ENCODE measurements at places on chromosomes 5 and 9.

GRCh38 chr5:160398806-160399205 is 1.0 kb downstream of the FAM200C start:
- DNase-seq = no peak

- DNase-seq = no peak
Observed at GRCh38 chr9:124799274-124800006, 22.5 kb downstream of the OLFML2A start.

DNA sequence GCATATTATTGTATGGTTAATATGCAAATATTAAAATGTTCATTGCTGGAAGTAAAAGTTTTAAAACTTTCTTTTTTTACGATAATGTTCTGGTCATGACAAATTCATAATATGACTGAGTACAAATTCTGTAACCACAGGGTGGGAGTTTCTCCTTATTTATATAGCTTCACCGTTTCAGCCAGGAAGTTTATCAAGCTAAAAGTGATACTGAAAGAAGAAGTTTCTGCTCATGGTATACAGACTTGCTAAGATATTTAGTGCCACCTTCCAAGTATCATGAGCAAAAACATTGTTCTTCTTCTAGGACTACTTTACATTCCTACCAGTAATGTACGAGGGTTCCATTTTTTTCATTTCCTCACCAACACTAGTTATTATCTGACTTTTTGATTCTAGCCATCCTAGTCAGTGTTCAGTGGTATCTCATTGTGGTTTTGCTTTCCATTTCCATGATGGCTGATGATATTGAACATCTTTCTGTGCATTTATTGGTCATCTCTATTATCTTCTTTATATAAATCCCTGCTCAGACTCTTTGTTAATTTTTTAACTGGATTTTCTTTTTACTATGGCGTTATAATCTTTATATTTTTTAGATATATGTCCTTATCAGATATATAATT is 94.2 kb upstream of the PRRC1 start:
- DNase-seq = no peak

DNA sequence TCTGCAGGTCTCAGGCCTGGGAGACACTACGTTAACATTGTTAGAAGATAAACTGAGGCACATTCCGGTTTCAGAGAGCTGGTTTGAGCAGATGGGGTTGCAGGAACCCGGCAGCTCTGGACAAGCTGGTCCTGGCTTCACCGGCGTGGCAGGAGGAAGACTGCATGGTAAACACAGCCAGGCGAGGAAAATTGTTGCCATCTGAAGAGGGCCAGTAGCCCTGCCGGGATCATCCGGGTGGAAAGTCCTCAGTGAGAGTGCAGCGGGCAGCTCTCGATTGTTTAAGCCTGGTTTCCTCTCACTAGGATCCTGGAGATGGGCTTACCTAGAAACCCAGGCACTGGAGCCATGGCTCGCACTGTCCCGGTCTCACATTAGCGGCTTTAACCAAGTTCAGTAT is 226.9 kb downstream of the IRX2 start:
- DNase-seq = no peak

- DNase-seq = no peak
Observed at GRCh38 chr9:14314424-14314928, 535 bp upstream of the NFIB start.

DNA sequence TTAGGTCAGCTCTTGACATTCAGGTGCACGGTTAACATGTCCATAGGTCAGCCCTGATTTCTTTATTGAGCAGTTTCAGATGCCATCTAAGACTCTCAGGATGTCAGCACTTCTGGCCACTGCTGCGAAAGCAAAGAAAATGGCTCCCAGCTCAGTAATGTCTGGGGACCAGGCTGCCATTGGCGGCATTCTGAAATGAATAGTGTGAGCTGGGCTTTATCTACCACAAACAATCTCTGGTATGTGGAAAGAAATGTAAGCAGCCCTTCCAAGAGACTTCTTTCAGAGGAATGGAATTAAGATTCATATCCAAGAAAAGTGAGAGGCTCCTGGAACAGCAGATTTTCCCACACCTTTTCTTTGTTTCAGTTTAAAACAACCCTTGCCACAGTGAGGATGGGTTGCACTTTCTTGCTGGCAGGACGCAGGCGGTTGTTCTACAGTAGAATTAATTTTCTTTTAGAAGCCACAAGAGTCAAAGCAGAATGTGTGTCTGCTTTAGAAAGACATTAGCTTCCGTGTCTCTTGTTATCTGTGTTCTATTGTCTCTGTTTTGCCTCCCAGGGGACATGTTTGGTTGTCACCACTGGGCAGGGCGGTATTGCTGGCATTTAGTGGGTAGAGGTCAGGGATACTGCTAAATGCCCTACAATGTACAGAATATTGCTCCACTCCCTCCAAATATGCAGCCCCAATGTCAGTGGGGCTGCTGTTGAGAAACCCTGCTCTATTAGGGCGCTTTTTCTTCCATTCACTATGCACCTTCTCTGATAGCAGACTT is 149.9 kb upstream of the ANKH start:
- DNase-seq = no peak

- no peak for DNase-seq
Observed at GRCh38 chr9:89663614-89663970, 58.8 kb downstream of the GADD45G start.

- DNase-seq = no peak
Observed at GRCh38 chr5:37391591-37391990, 12.5 kb downstream of the WDR70 start.

DNA sequence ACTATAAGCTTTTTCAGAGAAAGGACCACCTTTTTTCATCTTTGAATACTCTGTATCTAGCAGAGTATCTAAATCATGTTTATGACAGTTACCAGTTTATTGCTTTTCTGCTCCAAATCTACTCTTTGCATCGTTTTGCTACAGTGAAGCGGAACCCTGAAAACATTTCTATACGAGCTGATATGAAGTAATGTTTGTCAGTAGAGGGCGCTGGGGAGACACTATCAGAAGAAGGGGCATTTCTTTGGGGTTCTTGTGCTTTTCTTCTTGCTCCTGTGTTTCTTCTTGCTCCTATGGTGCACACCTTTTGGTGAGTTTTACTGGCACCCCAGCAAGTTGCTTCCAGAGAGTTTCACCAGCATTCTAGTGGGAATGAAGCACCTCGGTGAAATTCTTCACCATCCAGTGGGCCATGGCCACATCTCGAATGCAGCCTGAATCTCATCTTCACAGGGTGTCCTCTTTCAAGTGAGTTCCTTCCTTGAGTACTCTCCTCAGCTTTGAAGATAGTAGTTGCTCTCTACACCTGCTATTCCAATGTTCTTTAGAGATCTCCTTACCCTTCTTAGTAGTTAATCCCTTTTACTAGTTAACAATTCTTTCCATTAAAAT is 98.4 kb downstream of the FGF1 start:
- DNase-seq = no peak

DNA sequence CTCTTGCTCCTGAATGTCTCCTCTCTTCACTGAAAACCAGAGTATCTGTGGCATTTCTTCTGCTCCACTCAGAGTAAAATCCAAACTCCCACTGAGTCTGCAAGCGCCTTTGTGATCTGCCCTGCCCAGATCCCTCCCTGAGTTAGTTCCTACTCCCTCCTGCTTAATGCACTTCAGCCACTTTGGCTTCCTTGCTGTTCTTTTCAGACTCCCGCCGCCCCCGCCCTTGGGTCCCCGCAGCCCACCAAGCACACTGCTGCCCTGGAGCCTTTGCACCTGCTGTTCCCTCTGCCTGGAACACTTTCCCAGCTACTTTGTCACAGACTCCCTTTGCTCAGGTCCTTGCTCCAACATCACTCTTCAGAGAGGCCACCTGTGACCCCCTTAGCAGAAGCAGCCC is 127.2 kb upstream of the SLC25A48 start:
- no peak for DNase-seq

GRCh38 chr5:83751201-83751600 is 30.5 kb upstream of the HAPLN1 start:
- no peak for DNase-seq

DNA sequence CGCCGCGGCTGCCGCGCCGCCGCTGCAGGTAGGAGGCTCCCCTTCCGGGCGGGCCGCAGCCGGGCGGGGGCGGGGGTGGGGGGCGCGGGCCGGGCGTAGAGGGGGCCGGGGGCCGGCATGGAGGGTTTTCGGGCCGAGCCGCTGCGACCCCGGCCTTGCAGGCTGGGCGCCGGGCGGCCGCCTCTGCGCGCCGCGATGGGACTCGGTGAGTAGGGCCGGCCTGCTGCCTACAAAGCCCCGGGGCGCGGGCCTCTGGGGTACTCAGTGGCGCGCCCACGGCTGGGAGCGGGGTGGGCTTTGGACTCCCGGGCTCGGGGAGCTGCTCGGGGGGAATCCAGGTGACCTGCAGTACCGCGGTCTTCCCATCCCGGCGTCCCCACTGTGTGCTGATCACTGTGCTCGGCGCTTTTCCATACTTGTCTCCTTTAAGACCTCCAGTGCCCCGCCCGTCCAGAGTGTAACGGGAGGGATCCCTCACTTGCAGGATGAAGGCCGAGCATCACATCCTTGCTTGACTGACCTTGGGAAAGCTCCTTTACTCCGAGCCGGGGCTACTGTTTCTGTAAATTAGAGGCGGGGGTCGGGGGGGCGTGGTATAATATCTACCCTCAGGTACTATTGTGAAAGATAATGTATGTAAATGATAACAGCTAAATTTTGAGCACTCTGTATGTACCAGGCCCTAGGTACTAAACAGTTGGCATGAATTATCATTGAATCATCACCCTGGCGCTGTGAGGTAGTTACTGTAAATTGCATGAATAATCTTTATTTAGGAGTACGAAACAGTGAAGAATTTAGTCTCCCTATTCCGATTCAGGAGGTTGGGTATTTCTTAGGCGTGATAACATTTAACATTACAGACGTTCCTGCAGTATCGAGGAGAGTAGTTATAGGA is 672 bp downstream of the MSANTD3 start:
- no peak for DNase-seq

- DNase-seq = no peak
Observed at GRCh38 chr5:98770209-98770910, 3.1 kb upstream of the RGMB start.

- no peak for DNase-seq
Observed at GRCh38 chr9:12060811-12061210, 632.4 kb upstream of the TYRP1 start.

DNA sequence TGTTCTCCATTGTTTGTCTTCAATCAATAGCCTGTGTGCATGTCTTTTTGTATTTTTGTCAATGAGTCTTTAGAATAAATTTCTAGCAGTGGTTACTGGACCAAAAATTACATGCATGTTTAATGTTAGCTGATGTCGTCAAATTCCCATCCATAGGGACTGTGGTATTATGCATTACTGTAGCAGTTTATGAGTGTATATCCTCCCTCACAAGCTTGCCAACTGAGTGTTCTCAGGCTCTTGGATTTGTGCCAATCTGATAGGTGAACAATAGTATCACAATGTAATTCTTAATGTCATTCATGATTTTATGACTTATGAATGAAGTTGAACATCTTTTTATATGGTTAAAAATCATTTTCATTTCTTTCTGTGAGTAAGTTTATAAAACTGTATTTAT is 13.0 kb downstream of the SNX24 start:
- no peak for DNase-seq

DNA sequence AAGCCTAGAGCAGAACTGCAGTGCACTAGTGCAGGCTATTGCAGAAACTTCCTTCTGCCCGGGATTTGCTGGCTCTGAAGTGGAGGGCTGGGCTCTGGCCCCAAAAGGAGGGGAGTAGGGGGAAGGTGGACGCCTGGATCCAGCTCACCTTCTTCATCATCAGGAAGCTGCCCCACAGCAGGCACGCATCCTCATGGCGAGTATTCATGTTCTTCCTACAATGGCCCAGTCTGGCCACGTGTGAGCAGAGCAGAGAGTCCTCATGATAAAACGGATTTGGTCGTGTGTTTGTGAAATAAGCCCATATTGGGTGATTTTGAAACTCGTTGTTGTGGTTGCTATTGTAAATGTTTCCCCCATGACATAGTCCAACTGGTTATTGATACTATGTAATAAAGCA is 8.2 kb upstream of the GLIPR2 start:
- no peak for DNase-seq

GRCh38 chr5:136082390-136083193 is 50.1 kb upstream of the SMAD5 start:
- no peak for DNase-seq

- DNase-seq = no peak
Observed at GRCh38 chr5:177096162-177097015, 9.7 kb downstream of the FGFR4 start.

DNA sequence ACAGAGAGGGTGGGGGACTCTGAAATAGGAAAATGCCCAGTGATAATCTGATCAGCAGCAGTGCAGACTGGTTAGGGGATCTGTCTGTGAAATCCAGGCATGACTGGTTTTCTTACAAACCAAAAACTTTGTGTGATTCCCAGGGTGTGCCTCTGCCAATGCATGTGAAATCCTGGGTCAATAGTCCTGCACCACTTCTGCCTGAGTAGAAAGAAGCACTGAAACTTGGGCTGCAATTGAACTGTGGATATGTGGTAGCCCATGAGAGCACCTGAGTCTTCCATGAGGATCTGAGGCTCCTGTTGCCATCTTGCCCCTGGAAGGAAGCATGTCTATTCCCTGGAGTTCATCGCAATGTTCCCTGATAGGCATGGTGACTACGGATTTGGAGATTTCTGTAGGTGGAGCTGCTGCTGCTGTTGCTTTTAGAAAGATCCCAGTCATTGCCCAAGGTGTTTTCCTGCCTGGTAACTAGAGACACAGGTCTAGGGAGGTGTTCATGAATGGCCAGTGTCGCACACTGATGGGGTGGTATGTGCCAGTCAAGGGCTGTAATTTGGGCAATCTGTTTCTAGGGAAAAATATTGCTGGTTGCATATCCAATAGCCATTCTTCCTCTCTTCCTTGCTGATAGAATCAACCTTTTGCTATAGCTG is 146.7 kb downstream of the CARTPT start:
- DNase-seq = no peak

DNA sequence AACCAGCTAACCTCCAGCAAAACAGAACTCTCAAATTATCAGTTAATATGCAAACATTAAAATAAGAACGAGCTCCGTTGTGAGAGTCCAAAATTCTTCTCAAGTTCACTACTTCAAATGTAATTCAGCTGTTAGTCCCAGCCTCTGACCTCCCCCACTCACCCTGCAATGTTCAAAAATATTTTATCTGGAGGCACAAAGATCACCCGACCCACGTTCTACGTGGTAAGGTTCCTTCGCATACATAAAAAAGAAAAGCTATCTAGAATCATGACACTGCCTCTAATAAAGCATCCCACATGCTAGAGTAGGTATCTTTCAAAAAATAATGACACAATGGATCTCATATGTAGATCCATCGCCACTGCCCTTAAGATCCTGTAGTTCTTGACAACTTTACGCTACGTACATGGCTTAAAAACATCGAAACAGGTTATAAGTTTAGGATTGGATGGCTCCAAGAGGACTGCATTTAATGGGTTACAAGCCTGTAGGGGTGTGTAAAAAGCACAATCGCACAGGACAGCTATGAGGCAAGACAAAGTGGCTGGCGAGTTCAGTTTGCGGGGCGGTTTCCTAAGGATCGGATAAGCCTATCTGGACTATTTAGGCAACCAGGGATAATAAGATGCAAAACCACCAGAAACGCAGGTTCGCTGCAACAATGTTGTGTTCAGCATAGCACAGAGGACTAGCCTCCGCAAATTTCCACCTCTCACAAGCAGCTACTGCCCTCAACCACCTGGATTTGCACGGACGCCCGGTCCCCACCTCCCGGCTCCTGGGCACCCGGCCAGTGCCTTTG is 969 bp downstream of the CLK4 start:
- DNase-seq = no peak

Data from epithelial cell of proximal tubule (primary cell).